NCI-H1092 treated with DMSO at 0.1 percent for 48 hours (cell line): ENCODE measurements at places on chromosomes 1 and 21.
A peak's percentile ranks its signal among the peaks of the same experiment; 100 is the strongest.

- DNase-seq, result peak; percentile 13
Observed at GRCh38 chr1:80218112-80218511, 1211.6 kb upstream of the ADGRL4 start.

GRCh38 chr1:91335603-91336002 is 69.0 kb downstream of the HFM1 start:
- DNase-seq, result no peak

GRCh38 chr1:77543822-77544448 is 138.5 kb downstream of the ZZZ3 start:
- no peak for DNase-seq

- no peak for DNase-seq
Observed at GRCh38 chr1:248000169-248000568, 13.3 kb upstream of the OR2L5 start.

- no peak for DNase-seq
Observed at GRCh38 chr1:151661751-151662150, 49.9 kb downstream of the SNX27 start.

- no peak for DNase-seq
Observed at GRCh38 chr1:85806236-85806965, 98.2 kb upstream of the ZNHIT6 start.

DNA sequence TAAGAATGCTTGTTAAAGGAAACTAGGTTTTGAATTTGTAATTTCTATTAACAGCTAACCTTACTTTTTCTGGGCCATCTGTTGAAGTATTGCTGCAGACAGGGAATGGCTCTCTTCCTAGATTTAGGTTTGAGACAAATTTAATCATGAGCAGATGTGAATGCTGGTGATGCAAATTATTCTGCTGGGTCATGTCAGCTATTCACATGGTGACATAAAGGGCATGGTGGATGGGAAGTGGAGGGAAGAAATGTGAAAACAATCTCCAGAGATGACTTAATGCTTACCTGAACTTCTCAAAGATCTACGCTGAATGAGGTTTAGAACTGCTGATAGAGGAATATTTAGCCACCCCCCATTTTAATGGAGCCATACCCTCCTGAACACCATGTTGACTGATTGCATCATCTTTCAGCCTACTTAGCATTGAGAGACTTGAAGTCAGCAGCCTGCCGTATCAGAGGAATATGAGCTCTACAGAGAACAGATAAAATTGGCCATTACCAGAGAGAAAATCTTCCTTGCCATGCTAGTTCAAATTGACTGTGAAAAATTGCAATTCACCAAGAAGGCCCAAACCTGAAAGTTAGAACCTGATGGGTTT is 138.8 kb downstream of the HHAT start:
- no peak for DNase-seq

DNA sequence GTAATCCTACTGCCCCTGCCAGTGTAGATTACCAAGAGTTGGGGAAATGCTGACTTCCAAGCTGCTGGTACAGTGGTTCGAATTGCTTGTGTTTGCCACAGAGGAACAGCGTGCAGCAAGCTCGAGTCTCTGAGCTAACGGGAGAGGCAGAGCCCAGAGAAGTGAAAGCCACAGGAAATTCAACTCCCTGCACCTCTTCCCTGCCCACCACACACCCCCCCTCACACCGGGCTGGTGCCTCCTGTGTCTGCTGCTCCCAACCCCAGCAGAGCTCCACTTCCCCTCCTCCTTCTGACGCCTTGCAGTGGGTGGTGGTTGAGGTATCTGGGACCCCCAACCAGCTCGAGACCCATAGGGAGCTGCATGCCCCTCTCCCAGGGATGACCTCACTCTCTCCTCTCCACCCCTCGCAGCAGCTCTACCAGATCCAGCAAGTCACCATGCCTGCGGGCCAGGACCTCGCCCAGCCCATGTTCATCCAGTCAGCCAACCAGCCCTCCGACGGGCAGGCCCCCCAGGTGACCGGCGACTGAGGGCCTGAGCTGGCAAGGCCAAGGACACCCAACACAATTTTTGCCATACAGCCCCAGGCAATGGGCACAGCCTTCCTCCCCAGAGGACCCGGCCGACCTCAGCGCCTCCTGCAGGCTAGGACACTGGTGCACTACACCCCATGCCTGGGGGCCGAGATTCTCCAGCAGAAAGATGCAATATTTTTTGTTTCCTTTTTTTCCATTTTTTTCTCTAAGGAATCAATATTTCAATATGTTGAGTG is 13.1 kb upstream of the KCNQ4 start:
- DNase-seq, result no peak

GRCh38 chr1:241079047-241079446 is 278.0 kb downstream of the RGS7 start:
- peak; percentile 86 for DNase-seq

GRCh38 chr1:81832573-81832972 is 31.8 kb downstream of the ADGRL2 start:
- DNase-seq, result no peak

DNA sequence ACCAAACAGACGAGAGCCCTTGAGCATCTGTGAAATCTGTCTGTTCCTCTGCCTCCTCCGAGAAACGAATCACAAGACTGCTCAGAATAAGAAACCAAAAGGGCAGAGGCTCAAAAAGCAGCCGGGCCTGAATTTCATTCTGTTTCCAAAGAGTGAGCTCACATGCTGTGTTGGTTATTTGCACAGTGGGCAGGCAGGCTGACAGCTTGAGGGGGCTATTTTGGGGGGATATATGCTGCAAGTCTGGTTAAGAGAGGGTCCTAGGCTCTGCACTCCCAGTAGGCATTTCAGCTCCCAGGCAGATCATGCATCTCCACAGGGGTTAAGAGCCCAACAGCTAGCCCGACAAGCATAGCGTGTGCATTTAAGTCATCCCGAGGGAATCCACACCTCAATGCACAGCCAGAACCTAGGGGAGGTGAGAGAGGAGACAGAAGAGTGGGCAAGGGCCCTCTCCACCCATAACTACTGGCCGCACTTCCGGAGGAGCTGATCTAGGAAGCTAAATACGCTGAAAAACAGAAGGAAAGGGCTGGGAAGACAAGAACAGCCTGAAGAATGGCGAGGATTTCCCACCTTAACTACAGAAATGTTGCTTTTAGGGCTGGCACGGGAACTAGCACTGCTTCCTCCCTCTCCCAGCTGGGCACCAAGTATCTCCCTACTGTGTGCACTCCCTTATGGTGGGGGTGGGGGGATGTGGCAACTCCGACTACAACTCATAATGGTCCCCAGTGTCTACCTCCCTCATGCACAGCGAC is 3.7 kb downstream of the PGBD5 start:
- DNase-seq, result peak; percentile 56

GRCh38 chr1:172779491-172779890 is 120.6 kb downstream of the FASLG start:
- no peak for DNase-seq

GRCh38 chr1:89356658-89357400 is 7.0 kb upstream of the GBP6 start:
- no peak for DNase-seq

DNA sequence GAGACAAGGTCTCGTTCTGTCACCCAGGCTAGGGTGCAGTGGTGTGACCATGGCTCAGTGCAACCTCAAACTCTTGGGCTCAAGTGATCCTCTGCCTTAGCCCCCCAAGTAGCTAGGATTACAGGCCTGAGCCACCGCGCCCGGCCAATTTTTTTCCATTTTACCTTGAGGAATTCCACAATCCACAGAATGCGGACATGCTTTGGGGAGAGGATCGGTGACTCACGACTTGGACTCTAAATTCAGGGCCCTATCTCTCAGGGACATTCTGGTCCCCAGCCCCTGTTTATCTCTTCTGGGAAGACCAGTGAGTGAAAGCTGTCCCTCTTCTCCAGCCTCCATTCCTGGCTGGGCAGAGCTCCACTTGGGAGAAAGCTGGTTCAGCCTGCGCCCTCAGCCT is 5.2 kb downstream of the PADI1 start:
- no peak for DNase-seq

- no peak for DNase-seq
Observed at GRCh38 chr1:112735752-112736151, 20.6 kb upstream of the PPM1J start.

- DNase-seq, result no peak
Observed at GRCh38 chr1:4797016-4797410, 142.6 kb downstream of the AJAP1 start.

- DNase-seq, result no peak
Observed at GRCh38 chr1:114446198-114446597, 64.8 kb downstream of the TRIM33 start.
